ENCODE measurements at places on chromosomes 5 and 9.

DNA sequence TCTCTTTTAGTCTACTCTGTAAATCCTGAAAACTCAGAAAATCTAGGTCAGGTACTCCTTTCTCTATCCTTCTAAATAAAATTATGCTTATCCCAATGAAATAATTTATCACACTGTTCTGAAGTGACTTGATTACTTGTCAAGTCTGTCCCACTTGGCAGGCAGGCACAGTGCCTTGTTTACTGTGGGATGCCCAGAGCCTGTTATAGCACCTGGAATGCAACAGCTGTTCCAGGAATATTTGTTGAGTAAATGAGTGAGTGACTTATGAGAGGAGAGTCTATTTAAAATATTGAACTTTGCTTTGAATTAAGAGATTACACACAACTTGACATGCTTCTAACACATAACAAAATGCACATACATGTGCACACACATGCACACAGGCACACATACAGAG is 130.0 kb downstream of the MPDZ start:
- peak; percentile 47 for DNase-seq

GRCh38 chr9:94593459-94594345 is at the start of gene FBP2:
Gene FBP2 (minus strand): TSS chr9:94593824. CDS start chr9:94593726, 98 bp downstream.
- no peak for DNase-seq

DNA sequence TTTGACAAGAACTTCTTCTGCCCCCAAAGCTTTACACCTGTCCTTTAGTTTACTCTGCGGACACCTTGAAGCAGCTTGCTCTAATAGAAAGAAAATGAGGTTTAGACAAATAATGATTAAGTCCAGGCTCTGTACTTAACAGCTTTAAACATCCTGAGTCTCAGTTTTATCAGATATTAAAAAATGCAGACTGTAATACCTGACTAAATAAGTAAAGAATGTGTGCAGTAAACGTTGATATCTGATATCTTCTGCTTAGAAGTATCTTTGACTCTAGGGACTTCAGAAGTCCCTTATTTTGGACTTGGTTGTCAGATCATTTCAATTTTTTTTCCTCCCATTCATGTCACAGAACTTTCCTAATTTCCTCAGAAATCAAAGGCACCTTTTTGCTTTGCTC is 1060.4 kb downstream of the CDH12 start:
- DNase-seq, result no peak

- DNase-seq, result no peak
These were observed 230.1 kb upstream of the PANK3 start for GRCh38 chr5:168809218-168809617.

GRCh38 chr5:170263906-170264305 is 31.1 kb downstream of the C5orf58 start:
- no peak for DNase-seq

GRCh38 chr5:142014911-142015584 is 2.2 kb upstream of the GNPDA1 start:
- peak; percentile 8 for DNase-seq

DNA sequence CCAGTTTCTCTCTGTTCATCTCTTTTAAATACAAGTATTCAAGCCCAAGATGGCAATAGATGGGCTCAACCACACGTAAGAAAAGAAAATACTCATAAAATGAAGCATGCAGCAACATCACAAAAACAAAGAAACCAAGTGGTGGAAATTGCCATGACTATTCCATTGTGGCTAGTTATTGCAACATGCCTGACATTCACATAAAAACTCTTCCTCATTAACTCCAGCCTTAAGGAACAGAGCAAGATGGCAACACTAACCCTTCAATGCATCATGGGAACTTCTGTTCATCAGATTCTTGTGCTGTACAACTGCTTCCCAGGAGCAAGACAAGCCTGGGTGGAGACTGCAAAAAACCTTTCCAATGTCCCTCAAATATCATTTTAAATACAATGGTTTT is 1.4 kb upstream of the GLIS3 start:
- no peak for DNase-seq
